ENCODE measurements at places on chromosomes 3 and 15.

DNA sequence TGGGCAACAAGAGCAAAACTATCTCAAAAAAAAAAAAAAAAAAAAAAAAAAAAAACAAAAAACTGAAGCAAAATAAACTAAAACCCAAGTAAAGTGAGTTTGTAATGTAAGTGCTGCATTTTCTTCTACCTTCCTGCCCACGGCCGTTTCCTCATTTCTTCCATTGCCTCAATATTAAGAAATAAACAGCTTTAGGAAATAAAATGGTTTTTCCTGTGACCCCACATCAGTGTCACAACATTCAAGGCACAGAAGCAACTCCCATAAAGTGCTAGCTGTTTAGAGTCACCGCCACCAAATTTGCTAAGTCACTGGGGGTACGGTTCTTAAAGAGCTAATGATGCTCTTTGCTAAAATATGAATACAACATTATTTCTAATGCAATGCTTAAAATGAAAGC is 3.3 kb downstream of the PKM start:
- DNase-seq: no peak

DNA sequence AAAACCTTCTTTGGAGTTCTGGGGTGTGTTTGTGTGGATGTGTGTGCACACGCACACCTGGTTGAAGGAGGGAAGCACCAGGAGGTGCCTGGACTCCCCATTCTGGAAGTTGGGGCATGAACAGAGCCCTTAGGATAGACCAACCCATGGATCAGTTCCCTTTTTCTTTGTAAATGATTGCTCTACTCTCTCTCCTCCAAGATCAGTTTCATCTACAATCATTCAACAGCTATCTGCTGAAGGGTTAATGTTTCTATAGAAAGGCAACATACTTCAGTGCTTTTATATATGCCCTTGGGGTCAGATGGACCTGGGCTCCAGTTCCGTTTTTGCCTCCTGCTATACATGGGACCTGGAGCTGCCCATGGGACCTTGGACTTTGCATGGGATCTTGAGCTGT is 352.1 kb upstream of the CFAP20DC start:
- no peak for DNase-seq

- no peak for DNase-seq
Measured at GRCh38 chr15:95468820-95469219, 861.7 kb upstream of the NR2F2 start.

- DNase-seq: no peak
Measured at GRCh38 chr3:177448987-177449359, 251.7 kb upstream of the TBL1XR1 start.

- no peak for DNase-seq
Measured at GRCh38 chr3:869269-869668, 223.6 kb upstream of the CNTN6 start.

- DNase-seq: no peak
Measured at GRCh38 chr3:65641045-65641444, 397.7 kb downstream of the MAGI1 start.

DNA sequence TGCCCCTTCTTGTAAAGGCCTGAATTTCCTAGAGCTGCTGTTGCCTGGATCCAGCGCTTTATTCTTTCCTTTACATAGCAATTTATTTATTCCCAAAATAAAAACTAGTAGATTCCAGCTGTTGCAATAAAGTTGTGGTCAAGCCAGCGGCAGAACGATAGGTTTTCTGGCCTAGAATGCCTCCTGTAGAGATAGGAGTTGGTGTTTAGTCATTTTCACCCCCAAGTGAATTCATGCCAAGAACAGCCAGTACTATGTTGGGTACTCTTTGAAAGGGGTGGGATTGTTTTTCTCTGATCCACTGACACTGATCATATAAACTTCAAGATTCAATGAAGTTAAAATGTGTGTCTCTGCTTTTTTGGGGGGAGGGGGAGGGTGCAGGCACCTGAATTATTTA is 69.7 kb downstream of the KLHL25 start:
- DNase-seq: no peak

DNA sequence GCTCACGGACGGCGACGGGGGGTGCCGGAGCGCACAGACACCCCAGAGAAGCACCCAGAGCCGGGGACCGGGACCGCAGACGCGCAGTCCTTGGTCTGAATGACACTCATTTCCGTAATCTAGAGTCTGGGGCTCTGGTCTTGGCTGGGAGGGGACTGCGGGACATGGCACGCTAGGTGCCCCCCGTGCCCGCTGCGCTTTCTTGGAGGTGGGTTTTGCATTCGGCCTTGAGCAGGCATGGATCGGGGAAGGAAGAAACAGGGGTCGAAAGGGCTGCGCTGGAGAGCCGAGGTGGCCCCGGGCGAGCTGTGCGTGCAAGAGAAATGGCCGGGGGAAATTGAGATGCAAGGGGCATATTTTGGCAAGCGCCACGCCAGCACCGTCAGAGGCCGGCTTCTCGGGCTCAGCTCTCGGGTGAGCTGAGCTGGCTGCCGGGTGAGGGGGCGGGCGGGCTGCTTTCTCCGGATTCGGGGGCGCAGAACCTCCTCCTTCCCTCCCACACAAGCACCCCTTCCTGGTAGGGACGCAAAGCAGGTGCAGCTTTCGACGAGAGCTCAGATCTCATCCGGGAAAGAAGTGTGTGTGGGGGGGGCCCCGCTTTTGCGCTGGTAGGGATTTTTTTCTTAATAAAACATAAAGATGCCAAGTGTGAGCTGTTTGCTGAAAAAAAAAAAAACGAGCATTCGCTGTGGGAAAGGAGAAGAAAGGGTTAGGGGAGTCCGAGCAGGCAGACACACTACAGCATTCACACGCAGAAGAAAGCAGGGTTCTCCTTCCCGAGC is 963 bp upstream of the NTRK3 start:
- no peak for DNase-seq

GRCh38 chr15:80890341-80891005 is 99.1 kb downstream of the MESD start:
- no peak for DNase-seq

GRCh38 chr3:178084938-178085816 is 451.1 kb upstream of the KCNMB2 start:
- DNase-seq: peak; percentile 5

DNA sequence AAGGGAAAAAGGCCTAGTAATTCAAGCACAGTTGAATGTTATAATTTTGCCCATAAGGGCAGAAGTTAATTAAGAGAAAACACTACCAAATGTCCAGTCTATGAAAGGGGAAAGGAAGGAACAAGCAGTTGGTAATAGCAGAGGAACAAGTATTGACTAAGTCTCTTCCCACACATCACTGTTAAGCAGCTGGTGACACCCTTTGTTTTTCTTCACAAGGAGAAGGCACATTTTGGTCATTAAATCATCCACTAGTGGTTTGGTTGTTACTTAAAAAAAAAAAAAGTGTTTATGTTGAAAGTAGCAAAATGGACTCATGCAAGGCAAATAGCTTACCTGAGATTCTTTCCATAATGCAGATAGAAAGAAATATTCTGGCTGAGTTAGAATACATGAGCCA is 321.4 kb upstream of the NECTIN3 start:
- DNase-seq: no peak

DNA sequence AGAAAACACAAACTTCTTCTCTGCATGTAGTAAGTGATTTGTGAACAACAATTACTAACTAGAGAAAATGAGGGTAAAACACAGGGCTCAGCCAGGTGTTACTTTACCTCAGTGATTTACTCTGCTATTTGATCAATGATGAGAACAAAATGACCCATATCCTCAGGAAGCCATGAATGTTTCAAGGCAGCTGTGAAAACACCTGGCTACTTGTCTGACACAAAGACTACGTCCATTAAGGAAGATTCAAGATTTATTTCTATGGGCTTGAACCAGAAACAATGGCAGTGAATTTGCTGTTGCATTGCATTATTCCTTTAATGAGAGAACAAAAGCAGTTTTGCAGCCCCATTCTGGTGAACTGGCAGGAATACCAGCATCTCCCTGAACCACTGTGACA is 374.6 kb upstream of the ARL6 start:
- no peak for DNase-seq

DNA sequence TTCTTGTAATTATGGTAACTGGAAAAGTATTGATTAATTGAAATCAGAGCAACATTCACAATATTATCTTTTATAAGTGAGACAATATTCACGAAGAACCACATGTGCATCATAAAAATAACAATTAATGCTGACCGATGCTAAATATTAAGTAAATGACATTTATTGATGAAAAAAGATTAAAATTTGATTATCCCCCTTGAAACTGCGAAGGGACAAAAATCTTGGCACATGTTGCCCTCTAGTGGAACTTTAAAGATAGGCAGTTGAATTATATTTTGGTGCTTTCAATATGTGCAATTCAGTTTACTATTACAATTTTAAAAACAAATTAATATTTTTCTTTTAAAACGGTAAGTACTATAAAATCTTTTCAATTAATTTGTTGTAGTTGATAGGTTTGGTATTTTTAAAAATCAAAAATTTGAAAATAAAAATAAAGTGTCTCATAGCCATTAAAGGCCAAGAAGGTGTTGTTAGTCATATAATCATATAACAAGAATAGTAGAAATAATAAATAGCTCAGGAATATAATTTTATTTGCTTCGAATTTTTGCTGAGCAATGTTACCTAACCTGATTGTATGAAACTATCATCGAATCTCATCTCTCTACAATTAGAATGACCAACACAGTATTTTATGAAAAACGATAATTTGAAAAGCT is 270.2 kb downstream of the ROBO1 start:
- DNase-seq: no peak

Data from effector CD4-positive, alpha-beta T cell (primary cell).